ENCODE measurements at places on chromosomes 12 and 14.

DNA sequence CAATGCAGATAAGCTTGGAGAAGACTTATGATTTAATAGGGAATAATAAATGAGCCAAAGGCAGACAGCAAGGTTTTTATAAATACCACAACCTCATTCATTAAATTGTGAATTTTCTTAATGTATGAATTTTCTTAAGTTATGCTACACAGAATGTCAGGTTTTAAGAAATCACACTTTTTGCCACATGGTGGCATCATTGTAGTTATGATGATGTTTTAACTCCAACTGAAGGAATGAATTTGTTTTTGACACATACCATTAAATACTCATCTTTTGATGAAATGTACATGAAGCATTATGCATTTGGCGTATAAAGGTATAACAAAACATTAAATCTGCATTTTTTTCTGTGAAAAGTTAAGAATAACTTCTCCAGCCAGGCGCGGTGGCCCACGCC is 524.1 kb upstream of the FBXO33 start:
- DNase-seq = no peak

DNA sequence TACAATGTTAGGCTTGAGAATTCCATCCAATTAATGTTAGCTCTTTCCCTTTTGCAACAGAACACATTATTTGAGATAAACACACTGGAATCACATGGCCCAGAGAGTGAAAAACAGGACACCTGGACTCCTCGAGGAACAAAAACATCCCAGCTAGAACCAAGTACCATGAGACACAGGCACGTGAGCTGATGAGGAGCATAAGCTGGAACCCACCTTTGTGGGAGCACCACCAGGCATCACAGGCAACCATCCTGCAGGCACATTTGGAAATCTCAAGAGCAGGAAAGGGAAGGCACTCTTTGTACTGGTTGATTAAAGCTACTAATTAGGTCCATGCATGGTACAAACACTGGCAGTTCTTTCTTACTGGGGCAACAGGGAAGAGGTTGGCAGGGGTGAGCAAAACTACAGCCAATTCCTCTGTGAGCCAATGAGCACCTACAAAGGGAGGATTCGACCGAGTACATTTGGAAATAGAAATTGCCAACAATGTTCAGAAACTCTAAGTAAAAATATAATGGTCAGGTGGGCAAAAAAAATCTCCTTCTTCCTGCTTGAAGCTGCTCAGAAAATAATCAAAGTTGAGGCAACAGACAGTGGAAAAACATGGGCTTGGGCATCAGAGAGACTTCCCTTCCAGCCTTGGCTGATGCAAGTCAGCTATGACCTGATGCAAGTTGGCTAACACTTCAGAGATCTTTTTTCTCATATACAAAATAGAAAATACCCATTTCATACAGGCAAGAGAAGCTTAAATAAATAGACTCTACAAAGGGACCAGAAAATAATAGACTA is 216.7 kb downstream of the NUAK1 start:
- DNase-seq = no peak

DNA sequence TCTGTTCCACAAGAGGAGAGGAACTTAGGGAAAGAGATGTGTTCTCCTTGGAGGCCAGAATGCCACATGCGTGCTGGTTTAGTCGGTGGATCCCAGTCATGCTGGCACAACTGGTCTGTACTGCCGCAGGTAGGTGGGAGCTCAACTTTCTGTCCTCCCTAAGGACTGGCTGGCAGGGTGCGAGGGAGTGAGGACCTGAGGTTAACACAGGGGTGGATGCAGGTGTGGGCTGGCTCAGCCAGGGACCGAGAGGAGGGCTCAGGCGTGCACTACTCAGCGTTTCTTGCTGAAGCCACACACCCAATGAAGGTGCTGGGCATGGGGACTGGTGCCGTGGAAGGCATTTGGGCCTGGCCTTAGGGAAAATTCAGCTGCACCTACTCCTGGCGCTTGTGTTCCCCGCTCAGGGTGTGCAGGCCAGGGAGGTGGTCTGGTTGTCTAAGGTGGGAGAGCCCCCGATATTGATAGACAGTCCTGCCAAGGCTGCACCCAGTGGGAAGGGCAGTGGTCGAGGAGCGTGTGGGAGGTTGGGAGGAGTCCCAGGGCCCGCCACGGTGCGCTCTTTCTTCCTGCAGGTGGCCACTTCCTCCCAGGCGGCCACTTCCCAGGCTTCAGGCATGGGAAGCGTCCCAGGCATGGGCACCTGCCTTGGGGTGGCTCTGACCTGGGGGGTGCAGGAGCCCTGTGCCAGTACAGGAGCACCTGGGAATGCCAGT is 138.4 kb downstream of the ADGRD1 start:
- DNase-seq = no peak

DNA sequence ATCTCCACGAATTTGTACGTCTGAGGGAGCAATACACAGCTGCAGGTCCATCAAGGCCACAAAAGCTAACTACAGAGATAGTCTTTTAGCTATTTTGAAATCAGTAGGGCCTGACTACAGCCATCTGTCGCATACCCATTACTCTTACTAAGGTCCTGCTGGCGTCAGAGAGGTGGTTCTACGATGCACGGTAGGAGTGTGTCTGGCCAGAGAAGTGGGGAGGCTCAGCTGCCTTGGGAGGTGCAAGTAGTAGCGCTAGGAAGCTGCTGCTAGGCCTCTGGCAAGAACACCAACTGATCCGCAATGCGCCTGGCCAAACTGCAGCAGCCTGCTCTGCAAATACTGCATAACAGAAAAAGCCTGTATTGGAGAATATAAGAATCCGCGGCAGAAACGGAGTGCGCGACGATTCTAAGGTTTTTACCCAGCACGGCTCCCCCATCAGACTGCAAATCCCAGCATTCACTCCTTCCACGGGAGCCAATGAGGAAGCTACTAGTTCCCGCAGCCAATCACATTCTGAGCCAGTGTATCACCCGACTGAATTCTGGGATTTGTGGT is 743 bp upstream of the CAND1 start:
- peak; percentile 90 for DNase-seq

- DNase-seq = no peak
These were observed 17.3 kb downstream of the LRTM2 start for GRCh38 chr12:1837541-1838204.

DNA sequence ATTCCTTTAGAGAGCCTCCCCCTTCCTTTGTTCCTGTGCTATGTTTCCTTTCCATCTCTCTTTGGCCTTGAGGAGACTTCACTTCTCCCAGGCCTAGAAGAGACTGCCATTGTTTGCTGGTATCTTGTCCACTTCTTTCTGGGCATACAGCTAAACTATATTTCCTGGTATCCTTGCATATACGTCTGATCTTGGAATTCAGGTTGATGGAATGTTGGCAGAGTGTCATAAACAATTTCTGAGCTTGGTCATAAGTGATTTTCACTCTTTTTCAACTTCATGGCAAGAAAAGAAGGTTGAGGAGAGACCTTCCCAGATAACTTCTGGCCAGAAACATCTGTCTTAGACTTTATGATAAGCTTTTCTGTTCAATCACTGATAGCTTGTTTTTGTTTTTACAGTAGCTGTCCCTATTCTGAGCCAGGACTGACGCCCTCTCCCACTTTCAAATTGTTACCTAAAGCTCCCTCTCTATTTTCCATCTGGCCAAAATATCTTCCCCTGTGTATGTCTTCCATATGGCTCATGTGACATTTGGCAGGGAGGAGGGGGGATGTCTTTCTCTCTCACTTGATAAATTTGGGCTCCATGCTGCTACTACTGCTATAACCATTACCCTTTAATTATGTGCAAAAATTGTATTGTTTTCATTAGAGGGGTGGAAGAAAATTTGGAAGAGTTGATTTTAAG is 457.0 kb downstream of the ADAMTS20 start:
- DNase-seq = no peak

GRCh38 chr12:54021432-54022013 is 6.7 kb upstream of the HOXC6 start:
- no peak for DNase-seq

GRCh38 chr12:12079291-12079690 is 8.6 kb downstream of the BCL2L14 start:
- DNase-seq = no peak
